ENCODE measurements at places on chromosomes 1 and 21.

DNA sequence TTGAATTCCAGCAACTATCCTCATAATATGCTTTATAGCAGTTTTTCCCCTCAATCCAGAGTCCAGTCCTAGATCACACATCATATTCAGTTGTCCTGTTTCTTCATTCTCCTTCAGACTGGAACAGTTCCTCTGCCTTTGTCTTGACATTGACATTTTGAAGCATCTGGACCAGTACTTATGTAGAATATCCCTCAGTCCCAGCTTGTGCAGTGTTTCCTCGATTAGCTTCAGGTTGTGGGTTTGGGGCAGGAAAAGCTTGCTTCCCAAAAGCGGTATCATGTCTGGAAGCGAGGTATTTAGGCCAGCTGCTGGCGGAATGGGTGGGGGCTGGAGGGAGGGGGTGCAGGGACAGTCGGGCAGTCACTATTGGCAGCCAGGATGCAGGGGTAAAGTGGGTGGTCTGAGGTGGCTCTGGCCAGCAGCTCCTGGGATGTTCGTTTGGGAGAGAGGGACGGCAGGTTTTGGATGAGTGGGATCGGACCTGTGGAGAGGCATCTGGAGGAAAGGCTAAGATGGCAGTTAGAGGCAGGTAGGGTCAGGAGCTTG is 6.5 kb downstream of the THEMIS2 start:
- DNase-seq, result no peak

GRCh38 chr21:26833460-26833939 is 11.7 kb downstream of the ADAMTS1 start:
- no peak for DNase-seq

GRCh38 chr1:68078647-68079046 is 28.2 kb upstream of the DIRAS3 start:
- no peak for DNase-seq

DNA sequence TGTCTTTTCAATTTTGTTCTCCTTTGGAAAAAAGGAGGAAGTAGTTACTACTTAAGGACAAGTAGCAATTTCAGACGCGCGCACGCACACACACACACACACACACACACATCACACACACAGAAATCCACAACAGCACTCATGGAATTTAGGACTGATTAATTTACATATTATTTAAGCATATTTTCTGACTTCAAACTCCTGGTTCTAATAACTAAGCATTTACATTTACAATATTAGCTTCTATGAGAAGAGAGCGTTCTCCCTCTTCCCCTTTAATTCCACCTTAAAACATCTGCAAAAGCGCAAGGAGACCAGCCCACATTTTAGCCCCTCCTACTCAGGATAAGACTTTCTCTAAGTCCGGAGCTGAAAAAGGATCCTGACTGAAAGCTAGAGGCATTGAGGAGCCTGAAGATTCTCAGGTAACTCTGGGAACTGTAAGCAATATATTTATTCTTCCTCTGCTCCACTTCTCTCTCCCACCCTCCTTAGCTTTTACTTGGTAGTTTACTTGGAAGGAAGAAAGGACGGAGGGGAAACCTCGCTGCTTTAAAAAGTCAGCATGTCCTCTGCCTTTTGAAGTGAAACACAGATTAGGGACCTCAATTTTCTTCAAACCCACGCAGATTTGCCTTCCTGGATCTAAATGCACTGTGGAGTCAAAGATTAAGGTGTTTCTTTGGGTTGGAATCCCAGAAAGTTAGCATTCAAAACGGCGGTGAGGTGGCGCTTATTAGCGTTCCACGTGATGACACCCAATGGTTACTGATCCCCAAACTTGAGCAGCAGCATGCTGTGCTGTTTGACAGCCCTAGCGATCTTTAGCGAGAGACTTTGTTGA is at the start of gene PLA2G4A:
Gene PLA2G4A (plus strand): TSS at position 339 of the 844 bp plus-strand sequence. CDS start 25,406 bp downstream, outside the sequence.
- peak; percentile 42 for DNase-seq

- no peak for DNase-seq
These were observed 39.7 kb downstream of the NEK2 start for GRCh38 chr1:211635597-211636205.

- no peak for DNase-seq
These were observed 18.0 kb downstream of the CSF1 start for GRCh38 chr1:109928591-109929111.
